ENCODE measurements at places on chromosomes 1 and 21. TPM values are rescaled to one million over a fixed set of nuclear protein-coding genes. Genes with fewer than 3 reads are reported as not detected.

DNA sequence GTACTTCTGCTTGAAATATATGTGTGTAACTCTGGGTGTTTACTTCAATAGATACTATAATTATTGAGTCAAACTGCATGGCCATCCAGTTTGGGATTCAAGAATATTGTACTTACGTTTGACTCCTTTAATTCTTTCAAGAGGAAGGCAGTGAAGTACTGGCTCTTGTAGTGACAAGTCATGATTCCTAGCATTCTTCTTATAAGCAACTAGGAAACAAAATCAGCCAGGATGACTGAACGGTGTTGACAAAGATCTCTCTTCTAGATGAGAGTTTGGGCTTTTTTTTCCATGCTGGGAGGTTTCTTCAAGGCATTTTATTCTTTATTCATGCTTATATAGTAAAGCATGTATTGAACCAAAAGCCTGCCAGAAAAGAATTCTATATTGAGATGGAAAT lies 58.3 kb downstream of the CLEC20A start:
- no peak for DNase-seq

DNA sequence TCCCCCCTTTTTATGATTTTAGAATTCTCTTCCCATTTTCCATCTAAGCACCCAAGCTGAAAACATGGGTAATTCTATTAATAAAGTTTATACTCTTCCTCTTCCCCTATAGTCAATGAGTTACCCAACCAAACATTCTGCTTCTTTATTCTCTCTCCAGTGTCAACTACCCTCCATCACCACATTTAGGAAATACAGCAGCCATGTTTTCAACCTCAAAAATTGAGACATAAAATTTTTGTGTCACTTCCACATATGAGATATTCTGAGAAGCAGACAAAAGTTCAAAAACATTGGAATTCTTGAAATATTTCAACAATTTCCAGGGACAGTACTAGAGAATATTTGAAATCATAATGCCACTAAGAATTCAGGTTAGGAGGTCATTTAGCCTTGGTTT lies 64.8 kb upstream of the ATP1A1 start:
- no peak for DNase-seq

DNA sequence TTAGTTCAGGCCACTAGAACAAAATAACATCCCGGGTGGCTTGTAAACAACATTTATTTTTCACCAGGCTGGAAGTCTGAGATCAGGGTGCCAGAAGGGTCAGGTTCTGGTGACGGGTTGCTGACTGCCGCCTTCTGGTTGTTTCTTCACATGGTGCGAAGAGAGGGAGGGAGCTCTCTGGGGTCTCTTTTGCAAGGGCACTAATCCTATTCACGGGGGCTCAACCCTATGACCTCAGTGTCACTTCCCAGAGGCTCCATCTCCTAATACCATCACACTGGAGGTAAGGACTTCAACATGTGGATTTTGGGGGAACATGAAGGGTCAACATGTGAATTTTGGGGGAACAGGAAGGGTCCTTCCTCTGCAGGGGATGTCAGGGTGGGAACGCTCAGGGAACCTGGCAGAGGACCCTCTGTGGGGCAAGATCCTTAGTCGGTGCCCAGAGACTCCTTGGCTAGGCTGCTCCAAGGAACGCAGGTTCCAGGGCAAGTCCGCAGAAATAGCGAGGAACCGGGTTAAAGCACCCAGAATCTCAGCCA lies 8.7 kb upstream of the C2CD2 start:
- DNase-seq, result no peak

Gene CRP
- polyA plus RNA-seq, result not detected

DNA sequence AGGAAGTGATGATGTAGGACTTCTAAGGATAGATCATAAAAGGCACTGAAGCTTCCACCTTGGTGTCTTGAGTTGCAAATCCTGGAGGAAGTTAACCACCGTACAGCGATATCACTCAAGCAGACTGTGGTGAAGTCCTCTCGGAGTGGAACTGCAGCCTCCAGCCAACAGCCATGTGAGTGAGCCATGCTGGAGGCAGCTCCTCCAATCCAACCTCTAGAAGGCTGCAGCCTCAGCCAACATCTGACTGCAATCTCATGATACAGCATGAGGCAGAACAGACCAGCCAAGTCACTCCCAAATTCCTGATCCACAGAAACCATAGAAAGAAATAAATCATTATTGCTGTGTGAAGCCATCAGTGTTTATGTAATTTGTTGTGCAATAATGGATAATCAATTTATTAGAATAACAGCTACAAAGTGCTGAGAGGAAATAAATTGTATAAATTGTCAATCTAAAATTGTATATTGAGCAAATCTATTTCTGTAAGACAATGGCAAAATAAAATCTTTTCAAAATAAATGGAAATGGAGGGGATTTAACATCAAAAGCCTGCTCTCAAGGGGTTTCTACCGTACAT lies 65.0 kb downstream of the PRSS38 start:
- DNase-seq, result no peak

Gene SYT11
- polyA plus RNA-seq, result 19.6 TPM

DNA sequence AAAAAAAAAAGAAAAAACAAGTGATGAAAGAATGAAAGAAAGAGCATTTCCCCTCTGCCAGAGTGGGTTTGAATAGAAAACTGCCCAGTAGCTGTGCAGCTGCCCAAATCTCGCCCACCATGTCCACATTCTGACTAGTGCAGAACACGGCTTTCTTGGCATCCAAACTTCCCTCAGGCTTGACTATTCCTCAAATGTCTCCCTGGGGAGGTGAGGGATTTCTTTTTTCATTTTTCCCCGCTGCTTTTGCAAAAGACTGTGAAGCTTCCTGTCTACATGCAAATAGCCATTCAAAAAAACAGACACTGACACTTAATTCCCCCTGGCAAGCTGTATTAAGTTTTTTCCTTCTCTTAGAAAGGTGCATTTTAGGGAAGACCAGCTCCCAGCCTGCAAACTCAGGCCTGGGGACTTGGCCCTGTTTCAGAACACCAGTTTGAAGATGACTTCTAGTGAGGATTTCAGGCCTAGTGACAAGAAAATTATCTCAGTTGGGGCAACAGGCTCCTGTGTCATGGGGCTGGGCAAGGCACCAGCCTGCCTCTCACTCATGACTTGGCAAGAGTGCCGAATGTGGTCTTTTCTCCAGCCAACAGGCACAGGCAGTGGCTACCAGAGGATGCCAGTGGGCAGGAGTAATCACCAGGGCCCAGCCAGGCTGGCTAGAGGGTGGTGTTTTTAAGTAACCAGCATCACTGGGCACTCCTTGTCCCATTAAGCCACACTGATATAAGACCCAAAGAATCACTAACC lies 178.1 kb upstream of the NFIA start:
- no peak for DNase-seq

Gene FCAMR
- 16.2 TPM for polyA plus RNA-seq

Measured in left renal cortex interstitium (tissue), 4 donors.